ENCODE measurements at places on chromosomes 12 and 14.

DNA sequence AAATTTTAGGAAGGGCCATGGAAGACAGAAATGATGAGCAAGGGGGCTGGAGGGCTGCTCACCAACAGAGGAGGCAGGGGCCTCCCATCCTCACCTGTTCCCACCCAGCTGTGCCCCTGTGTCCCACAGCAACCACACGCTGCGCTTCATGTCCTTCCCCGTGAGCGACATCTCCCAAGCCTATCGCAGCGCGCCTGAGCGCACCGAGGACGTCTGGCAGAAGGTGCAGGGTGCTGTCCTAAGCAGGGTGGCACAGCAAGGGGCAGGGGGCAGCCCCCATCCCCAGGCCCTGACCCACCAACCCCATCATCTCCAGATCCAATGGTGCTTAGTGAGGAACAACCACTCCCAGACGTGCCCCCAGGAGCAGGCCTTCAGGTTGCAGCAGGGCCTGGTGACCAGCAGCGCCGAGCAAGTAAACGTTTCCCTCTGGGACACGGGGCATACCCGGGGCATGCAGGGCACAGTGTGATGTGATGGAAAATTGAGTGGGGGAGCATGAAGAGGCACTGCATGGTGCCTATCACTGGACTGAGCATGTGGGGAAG, 8.1 kb downstream of the CARMIL3 start:
- no peak for DNase-seq

DNA sequence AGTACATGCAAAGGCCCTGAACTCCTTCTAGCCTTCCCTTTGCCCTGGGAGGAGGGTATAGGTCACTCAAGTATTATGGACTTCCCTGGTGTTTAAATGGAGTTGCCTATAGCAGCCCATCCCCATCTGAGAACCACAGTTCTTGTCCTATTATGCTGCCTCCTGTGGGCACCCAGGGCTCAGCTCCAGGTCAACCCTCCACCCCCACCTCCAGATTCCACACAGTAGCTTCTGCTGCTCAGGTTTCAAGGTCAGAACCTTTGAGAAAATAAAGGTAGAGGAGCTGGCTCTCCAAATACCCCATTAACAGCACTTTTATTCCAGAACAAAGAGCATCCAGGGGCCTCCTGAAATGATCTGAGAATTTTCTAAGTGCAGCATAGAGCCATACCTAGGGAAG, 57.4 kb downstream of the ACTN1 start:
- no peak for DNase-seq

GRCh38 chr12:59708064-59708463, 112.2 kb downstream of the SLC16A7 start:
- DNase-seq, result no peak

GRCh38 chr14:105527381-105527825, 1.0 kb downstream of the TMEM121 start:
- DNase-seq, result no peak

- DNase-seq, result no peak
Measured at GRCh38 chr14:88002421-88003075, 2.4 kb upstream of the GPR65 start.

- DNase-seq, result no peak
Measured at GRCh38 chr12:28027328-28027727, 54.8 kb upstream of the PTHLH start.

- no peak for DNase-seq
Measured at GRCh38 chr14:23070262-23071129, 13.2 kb upstream of the CDH24 start.

- no peak for DNase-seq
Measured at GRCh38 chr12:132077322-132078100, 66.6 kb downstream of the DDX51 start.

GRCh38 chr14:98233656-98234055, 1038.3 kb downstream of the BCL11B start:
- no peak for DNase-seq

DNA sequence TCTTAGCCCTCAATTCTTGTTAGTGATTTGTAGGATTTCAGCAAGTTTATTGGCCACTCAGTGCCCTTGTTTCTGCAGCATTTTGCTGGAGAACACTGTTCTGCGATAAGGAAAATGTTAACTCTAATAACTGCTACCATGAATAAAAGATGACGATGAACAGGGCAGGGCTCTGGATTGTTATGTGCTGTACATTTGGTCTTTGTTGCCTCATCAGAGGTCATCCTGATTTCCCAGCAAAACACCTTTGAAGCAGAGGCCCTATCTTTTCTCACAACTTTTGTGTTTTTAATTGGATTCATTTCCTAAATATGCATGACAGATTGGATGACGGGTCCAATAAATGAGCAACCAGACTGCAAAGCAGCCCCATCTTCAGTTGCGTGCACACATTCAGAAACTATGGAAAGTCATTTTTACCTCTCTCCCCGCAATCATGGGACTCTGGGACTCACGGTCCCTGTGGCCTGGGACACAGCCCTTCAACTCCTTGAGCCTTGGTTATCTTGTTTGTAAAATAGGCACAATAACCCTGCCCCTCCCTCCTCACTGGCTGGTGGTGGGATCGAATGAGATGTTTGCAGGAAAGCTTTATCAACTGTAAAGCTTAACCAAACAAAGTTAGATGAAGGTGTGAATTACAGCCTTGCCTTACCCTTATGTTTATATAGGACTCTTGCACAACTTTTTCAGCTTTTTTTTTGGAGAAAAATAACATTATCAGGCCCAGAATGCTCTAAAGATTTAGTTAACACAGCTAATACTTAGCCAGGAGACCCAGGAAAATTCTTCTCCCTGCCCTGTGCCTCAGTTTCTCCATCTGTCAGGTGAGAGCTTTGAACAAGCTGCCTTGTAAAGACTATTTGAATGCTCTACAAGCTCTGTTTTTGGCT, 45.4 kb downstream of the RPH3A start:
- no peak for DNase-seq

- peak; percentile 55 for DNase-seq
Measured at GRCh38 chr14:75249251-75249957, 29.2 kb upstream of the FOS start.

DNA sequence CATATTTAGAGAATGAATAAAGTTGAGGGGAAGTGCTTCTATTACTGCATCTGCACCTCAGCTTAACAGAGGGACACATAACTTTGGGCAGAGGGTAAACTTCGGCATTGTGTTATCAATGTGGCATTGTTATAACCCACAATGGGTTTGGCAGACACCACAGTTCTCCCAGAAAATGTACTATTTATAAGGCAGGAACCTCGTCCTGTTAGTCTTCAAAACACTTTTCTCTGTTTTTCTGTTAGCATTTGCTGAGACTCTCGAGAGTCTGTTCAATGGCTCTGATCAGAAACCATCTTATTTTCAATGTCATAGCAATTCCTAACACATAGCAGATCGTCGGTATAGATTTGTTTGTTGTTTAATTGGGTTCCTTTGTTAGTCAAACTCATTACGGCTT, 13.9 kb downstream of the PPP1R36 start:
- DNase-seq, result no peak

DNA sequence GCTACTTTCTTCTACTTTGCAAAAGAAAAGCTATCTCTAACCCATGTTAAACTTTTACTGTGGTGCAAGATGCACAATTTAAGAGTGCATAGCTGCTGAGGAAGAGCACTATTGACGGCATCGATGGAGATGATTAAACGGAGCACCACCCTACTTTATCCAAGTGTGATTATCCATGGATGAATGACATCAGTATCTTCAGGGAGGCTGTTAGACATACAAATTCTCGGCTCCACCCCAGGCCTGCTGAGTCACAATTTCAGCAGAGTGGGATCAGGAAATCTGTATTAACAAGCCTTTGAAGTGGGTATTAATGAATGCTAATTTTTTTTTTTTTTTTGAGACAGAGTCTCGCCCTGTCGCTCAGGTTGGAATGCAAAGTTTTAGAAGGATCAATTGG, 16.2 kb downstream of the SLC2A14 start:
- no peak for DNase-seq

DNA sequence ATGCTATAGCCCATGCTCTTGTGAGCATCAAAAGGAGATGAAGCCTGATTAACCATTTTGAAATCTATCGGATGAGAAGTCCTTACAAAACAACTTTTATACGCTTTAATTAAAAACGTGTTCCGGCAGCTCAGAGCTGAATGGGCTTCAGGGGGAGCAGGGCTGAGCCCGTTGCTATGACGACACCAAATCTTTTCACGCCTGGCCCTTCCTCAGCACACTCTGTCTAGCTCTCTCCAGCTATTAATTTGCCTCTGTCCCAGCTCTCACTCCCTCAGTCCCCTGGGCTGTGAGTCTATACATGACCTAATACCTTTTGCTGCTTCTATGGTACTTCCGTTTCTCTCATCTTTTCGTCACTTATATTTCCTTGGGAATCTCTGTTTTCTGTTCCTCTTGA, 15.8 kb downstream of the FOXA1 start:
- DNase-seq, result no peak

DNA sequence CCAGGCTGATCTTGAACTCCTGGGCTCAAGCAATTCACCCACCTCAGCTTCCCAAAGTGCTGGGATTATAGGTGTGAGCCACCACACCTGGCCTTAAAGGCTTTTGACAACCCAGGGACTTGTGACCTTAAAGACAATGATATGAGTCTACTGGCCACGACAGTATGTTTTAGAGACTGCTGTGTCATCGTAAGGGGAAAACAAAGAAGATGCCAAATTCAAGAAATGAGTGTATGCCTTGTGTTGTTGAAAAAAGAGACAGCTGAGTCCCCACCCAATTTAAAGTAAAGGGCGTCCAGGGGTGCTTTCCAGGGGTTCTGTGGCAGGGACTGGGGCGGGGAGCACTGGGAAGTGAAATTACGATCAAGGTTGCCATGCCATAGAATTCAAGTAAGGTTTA, 26.4 kb upstream of the FBXO21 start:
- DNase-seq, result no peak

DNA sequence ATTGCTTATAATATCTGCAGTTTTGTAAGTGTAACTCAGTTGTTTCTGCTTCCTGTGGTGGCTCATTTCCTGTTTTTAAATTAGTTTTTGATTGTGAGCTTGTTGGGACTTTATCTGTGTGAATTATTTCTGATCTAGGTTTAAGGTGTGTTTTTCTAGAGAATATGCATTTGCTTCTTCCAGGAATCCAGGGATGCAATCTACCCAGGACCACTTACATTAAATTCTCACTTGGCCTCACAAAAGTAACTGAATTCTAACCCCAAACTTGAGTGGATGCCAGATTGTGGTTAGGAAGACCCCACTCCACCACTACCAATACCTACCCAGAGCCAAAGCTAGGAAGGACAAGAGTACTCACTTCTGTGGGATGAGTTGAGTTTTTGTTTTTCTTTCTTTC, 11.9 kb downstream of the STYX start:
- DNase-seq, result no peak

DNA sequence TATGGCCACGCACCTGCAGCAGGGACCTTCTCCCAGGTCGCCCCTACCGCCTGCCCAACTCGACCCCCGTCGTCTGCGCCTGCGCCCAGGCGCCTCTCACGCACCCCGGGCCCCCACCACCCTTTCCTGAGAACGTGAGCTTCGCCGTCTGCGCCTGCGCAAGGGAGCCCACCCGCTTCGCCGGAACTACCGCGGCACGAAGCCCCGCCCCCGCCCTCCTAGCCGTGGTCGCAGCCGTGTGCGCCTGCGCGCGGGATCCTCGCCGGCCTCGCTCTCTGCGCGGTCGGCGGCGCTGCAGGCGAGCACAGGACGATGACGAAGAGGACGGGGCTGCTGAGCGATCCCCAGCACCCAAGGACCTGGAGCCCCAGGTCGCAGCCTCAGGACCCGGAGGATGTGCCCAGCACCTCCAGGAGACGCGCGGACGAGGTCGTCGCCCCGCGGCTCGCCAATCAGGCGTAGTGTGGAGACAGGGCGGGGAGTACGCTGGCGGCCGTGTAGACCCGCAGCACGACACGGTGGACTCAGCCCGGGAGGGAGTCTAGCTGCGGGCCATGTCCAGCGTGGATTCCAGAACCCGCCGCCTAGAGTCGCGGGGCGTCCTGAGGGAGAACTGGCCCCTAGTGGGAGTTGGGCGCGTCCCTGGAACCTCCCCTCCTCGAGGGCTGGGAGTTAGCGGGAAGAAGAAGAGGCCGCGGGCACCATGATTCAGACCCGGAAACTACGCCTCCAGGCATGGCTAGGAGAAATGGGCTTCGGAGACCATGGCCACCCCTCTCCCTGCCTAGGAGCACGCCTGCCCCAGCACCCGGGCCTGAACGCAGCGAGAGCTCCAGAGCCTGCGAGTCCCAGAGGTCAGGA, 1120.8 kb upstream of the TMEM132C start:
- DNase-seq, result peak; percentile 67

GRCh38 chr12:11658791-11659190, 9.3 kb downstream of the ETV6 start:
- no peak for DNase-seq

All from stimulated activated CD4-positive, alpha-beta T cell treated with anti-CD3 and anti-CD28 coated beads, Interleukin-12 subunit alpha, Interleukin-12 subunit beta, amount 100 ng/mL, for 24 hours (primary cell).